Glutamatergic neuron (in vitro differentiated cells): ENCODE measurements at places on chromosomes 12 and 14.

DNA sequence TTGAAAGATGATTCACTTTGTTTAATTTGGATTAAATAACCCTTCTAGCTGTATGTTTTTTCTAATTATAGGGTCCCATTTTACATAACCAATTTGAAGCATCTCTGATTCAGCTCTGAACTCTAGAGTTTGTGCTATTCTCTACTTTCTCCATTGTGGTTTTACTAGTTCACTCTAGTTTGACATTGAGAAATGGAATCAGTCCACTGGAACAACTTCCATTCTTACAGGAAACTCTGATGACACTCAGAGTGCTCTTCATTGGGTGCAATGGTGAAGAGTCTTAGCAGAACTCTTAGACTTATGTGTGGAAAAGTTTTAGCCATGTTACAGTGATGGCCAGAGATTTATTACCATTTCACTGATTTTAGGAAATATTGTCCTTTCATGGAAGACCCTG is 140.7 kb downstream of the DYRK2 start:
- DNase-seq: no peak

DNA sequence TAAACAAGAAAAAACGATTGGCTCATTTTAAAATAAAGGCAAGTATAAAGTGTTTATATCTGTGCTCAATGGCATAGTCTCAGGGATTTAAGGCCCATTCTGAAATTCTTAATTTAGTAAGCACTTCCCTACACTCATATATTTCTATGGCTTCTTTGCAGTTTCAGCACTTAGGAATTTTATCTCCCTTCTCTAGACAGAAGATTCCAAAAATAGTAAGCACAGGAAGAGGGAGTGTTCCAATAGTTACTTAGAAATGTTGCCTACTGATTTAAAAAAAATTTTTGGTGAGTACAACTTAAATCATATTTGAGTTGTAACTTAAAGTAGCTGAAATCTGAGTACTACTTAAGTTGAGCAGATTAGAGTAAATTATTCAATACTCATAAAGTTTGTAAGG is 19.8 kb downstream of the INSM2 start:
- DNase-seq: no peak

DNA sequence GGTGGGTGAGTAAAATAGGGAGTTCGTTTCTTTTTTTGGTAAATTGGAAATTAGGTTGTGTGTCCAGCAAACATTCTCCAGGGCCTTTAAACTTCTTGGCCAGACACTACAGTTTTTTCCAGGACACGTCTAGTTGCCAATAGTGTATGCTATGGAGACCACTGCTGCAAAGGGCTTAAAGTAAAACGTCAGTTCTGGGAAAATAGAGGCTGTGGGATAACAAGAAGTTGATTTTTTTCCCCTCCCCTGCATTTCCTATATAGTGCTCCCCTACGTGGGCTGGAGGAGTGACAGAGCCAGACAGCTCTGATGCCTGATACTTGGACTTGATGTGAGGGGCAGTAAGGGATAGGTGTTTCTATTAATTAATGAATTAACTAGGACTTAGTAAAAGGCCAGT is 2.4 kb downstream of the ACVR1B start:
- no peak for DNase-seq

DNA sequence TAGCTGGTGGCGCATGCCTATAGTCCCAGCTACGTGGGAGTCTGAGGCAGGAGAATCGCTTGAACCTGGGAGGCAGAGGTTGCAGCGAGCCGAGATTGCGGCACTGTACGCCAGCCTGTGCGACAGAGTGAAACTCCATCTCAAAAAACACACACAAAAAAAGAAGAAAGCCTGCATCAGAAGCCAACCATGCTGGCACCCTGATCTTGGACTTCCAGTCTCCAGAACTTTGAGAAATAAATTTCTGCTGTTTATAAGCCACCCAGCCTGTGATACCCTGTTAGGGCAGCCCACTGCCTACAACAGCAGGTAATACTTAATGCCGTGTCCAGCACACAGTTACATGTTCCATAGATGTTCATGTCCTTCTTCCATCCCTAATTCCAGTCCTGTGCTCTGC is 62.7 kb downstream of the NDUFA12 start:
- no peak for DNase-seq

- DNase-seq: no peak
Measured at GRCh38 chr14:23101986-23102625, 2.7 kb downstream of the CIROP start.

GRCh38 chr14:65976761-65977404 is 509.3 kb upstream of the CCDC196 start:
- no peak for DNase-seq

- no peak for DNase-seq
Measured at GRCh38 chr12:4556735-4557530, 5.1 kb upstream of the DYRK4 start.

GRCh38 chr12:105477873-105478272 is 147.4 kb downstream of the C12orf75 start:
- DNase-seq: no peak
